Stimulated activated CD4-positive, alpha-beta T cell treated with anti-CD3 and anti-CD28 coated beads, TNF-alpha, amount 100 ng/mL, for 48 hours (primary cell): ENCODE measurements at places on chromosomes 2 and 18.

DNA sequence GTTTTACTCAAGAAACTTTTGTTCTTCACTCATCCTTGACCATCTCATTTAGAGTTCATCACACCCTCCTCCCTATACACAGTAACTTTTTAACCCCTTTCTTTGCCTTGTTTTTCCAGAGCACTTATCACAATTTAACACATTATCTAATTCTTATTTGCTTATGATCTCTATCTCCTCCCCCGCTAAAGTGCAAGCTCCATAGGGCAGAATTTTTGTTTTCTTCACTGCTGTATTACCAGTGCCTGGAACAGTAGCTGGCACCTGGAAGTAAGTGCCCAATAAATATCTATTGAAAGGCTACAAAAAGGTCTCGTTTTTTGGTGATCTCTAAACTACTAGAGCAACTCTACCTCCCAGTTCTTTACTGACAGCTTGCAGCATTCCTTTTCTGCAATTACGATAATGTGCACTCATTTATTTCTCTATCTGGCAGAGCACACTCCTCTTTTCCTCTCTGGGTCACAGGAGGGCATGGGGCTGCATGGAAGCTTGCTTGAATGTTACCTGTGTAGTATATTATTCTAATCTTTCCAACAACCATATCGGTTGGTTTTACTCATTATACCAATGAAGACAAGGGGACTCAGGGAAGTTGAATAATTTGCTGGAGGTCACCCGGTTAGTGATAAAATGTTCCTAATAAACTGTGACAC lies 57.4 kb upstream of the CHST9 start:
- no peak for DNase-seq

- DNase-seq, result no peak
Observed at GRCh38 chr2:108920686-108921085, 68.3 kb downstream of the EDAR start.

GRCh38 chr2:96771796-96772618 lies 11.3 kb downstream of the CNNM4 start:
- no peak for DNase-seq

DNA sequence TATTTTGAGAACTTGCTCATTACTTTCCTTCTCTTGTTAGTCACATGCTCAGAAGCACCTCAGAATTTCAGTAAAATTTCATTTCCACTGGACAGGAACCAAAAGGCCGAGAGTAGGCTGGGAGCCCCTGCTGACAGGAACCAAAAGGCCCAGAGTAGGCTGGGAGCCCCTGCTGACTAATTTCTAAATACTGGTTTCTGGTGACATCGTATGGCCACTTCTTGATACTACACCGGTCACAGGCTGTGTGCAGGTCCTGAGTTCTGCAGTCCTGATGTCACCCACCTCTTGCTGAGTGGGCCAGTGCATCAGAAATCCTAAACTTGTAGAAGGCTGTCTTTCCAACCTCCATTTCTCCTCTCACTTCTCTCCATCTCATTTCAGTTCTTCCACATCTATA lies 17.7 kb upstream of the EN1 start:
- no peak for DNase-seq

GRCh38 chr2:42076357-42077225 lies 28.8 kb downstream of the PKDCC start:
- no peak for DNase-seq

GRCh38 chr2:138752197-138752956 lies 27.8 kb downstream of the NXPH2 start:
- no peak for DNase-seq

GRCh38 chr2:122519366-122519765 lies 763.9 kb downstream of the TSN start:
- DNase-seq, result no peak

DNA sequence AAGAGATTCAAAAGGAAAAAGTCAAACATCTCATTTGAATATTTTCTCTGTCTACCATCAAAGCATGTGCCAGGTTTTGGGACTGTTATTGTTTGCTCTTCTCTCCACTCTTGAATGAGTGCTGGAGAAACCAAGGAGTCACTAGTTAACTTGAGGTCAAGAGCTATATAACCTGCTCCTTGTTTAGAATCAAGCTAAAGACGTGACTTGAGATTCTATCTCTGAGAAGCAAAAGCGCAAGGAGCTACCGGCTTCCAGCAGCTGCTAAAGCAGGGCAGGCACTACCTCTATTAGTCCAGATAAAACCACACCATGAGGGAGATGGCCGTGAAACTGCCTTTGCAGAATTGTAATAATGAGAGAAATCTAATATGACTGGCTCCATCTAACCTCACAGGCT lies 36.0 kb downstream of the UXS1 start:
- DNase-seq, result no peak

DNA sequence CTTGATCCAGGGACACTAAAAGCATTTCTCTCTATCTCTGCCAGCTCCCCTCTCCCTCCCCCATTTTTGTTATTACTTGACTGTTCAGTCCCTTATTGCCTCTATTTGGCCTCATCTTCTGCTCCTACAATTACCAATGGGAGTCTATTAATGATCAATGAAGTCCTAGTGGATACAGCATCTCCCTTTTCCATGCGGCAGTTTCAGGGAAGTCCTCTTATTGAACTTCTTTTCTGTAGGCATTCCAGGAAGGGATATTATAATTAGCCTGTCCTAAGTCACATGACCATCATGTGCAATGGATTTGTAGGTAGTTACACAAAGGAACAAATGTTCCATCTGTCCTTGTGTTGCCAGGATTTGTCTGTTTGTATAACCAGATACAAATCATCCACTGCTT lies 495.1 kb upstream of the CNTNAP5 start:
- no peak for DNase-seq
